ENCODE measurements at places on chromosomes 2 and 18. TPM values are rescaled to one million over a fixed set of nuclear protein-coding genes. Genes with fewer than 3 reads are reported as not detected.

Gene ADRA2B
- total RNA-seq = under 0.01 TPM

Gene MC2R
- not detected for total RNA-seq

Gene INHA
- total RNA-seq = 0.36 TPM

Gene SLC38A11
- 0.07 TPM for total RNA-seq

Gene SMARCAL1
- total RNA-seq = 21.0 TPM

Gene SAG
- not detected for total RNA-seq

Gene PXDN
- 109 TPM for total RNA-seq

Gene SERPINB10
- 0.43 TPM for total RNA-seq

Gene SPATA3
- total RNA-seq = not detected

Gene SLC23A3
- total RNA-seq = 0.68 TPM

Gene NMS
- not detected for total RNA-seq

Gene SLC66A3
- total RNA-seq = 8.5 TPM

Gene RGPD3
- 0.34 TPM for total RNA-seq

Gene OR6B2
- total RNA-seq = not detected

Gene GALR1
- total RNA-seq = not detected

Gene PTPRM
- total RNA-seq = 27.7 TPM

Gene MCM6
- total RNA-seq = 5.8 TPM

Gene RNF181
- 222 TPM for total RNA-seq

Gene CYBRD1
- 8.9 TPM for total RNA-seq

Gene TNS1
- total RNA-seq = 0.50 TPM

Gene EML4
- total RNA-seq = 31.8 TPM

Gene NTSR2
- not detected for total RNA-seq
